ENCODE measurements at places on chromosomes 6 and 20.
A peak's percentile ranks its signal among the peaks of the same experiment; 100 is the strongest.

DNA sequence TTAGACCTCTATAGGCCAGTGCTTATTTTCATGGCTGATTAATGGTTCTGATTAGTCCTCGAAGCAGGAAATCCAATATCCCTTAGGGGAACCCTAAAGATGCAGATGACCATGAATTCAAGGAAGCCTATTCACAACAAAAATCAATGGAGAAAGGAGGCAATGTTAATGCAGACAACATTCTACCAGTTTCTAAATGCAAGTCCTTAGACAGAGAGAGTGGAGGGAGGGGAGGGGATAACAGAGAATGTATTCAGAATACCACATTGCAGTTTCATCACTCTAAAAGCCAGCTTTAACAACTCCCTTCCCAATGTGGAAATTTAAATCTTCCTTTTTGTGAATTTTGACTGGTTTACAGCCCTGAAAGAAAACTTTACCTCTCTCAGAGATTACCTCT lies 87.1 kb upstream of the POU3F2 start:
- DNase-seq = no peak

DNA sequence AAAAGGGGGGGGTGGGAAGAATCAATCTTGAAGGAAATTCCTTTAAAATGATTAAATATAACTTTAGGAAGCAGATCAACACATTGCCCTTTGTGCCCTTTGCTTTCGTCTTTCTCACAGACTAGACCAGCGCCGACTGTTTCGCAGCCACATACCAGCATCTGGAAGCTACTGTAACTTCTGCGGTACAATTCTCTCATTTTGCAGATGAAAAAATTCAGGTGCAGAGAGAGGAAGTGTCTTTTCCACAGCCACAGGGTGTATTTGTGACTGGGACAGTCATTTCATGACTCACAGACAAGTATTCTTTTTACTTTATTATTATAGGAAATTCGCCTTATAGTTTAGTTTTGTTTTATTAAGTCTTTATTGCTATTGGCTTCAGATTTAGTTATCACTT lies 84.2 kb downstream of the UST start:
- no peak for DNase-seq

- DNase-seq = no peak
Measured at GRCh38 chr20:60535211-60535610, 577.0 kb downstream of the CDH26 start.

GRCh38 chr6:137309078-137309762 lies 90.0 kb upstream of the IFNGR1 start:
- peak; percentile 89 for DNase-seq

DNA sequence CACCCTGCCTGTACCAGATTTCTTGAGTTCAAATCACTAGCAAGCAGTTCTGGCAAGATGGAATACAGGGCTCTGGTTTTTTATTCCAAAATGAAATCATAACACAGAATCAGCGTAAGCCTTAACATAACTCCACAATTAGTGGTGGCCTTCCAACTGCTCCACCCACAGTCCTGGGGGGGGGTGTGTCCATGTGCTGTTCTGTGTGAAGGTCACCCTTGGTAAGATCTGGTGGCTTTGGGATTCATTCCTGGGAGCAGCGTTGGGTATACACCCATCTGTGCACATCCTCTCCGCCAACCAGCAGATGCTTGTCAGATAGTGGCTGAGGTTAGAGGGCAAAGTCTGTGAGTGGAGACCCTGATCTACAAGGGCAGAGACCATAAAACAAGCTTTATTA lies 49.9 kb upstream of the CD83 start:
- DNase-seq = no peak

- DNase-seq = peak; percentile 14
Measured at GRCh38 chr6:149895048-149895590, 2.8 kb downstream of the RAET1E start.

DNA sequence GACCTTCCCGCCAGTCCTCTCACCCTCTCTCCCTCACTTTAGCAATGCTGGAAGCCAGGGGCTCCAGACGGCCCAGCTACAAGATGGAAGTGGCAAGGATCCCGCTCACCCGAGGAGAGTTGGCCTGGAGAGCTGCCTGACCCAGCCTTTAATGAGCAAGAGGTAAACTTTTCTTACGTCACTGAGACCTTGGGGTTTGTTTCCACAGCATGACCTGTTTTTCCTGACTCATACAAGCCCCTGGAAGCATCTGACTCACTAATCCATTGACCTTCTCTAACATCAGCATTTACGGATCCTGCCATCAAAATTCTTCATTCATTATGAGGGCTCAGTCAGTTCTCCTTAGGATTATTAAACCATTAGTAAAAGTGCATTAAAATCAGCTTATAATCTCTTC lies 120.4 kb downstream of the MYLK4 start:
- peak; percentile 95 for DNase-seq

DNA sequence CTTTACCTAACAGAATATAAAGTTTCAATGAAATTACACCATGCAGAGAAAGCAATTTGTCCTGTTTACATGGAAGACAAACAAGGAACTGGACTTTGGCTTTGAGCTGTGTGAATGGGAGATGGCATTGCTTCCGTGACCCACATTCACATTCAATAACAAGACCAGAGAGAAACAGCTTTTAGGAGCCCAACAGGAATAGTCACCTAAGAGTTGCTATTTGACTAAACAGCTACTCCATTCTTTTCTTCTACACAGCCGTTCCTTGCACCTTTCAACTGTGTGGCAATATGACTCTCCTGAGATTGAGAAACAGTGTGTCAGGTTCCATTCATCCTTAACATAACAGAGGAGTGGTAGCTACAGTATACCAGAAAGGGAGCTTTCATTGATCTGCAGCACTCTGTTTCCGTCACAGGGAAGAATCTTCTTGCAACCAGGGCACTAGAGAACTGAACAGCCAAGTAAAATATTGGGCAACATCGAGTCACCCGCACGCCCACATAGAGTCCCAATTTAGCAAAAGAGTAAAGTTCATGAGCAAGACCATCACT lies 355.1 kb downstream of the HAO1 start:
- DNase-seq = no peak

DNA sequence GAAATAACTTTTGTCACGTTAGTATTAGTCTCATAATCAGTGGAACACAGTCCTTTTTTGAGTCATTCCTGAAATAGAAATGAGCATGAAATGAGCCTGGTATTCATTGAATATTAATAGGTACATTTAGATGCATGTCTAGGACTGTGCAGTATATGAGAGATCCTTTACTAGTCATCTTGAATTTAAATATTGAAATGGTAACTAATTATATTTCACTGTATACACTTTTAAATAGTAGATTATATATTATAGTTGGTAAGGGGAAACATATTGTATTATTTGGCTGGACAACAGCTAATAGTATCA lies 59.4 kb downstream of the RSPO3 start:
- no peak for DNase-seq

GRCh38 chr20:47784599-47785310 lies 526 bp downstream of the SULF2 start:
- peak; percentile 62 for DNase-seq

GRCh38 chr6:96562886-96563285 lies at the start of gene FHL5:
TSS of gene FHL5 (plus strand) at chr6:96563128. CDS start at chr6:96603614, 40,486 bp downstream.
- DNase-seq = no peak

GRCh38 chr6:14783594-14783993 lies 462.3 kb upstream of the JARID2 start:
- DNase-seq = no peak

- no peak for DNase-seq
Measured at GRCh38 chr6:37688078-37688850, 9.4 kb downstream of the MDGA1 start.

DNA sequence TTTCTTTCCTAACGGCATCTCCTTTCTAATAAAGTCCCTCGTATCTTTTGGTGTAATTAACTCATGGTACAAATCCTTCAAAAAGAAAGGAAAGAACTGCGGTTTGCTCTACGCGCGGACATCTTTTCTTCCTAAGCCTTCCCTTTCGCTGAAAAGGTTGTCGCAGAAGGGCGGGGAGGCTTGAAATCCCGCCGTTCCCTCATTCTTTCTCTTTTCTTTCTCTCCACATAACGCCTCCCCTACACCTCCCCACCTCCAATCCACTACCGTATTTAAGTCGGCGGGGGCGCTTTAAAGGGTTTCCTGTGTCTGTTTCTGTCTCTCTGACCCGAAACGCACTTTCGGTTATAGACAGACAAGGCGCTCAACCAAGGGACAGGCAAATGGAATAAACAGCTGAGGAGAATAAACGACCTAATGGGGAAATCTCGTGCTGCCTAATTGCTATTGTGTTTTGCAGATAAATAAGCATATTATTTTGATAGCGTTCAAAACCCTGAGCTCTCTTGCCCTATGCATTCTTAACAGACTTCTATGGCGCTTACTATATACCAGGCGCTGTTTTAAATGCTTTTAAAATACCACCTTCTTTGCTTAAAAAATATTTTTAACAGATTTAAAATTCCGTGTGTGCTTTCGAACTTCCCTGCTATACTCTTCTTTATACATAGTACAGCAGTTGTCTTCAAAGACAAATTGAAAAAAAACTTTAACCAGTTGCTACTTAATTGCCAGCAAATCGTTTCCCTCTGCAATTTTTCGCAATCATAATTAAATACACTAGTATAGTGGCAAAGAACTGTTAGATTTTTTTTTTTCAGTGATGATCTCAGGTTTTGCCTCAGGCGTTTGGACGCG lies 2.5 kb upstream of the HEY2 start:
- DNase-seq = peak; percentile 64

DNA sequence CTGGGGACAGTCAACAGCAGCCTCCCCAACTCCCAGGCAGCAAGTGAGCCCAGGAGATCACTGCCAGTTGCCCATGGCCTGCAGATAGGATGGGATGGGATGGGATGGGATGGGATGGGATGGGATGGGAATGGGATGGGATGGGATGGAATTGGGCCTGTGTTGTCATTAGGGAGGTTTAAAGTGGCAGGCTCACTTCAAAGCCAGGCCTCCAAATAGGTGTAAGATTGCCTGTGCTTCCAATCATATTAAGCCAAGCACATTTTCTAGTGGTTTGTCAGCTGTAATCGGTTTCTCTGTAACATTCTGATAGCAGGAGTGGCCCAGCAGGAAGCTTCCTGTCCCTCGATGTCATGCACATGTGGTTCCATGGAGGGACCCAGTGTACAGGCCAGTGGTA lies 82.7 kb upstream of the NXT1 start:
- DNase-seq = no peak

GRCh38 chr6:121652223-121652622 lies 216.8 kb downstream of the GJA1 start:
- peak; percentile 85 for DNase-seq

DNA sequence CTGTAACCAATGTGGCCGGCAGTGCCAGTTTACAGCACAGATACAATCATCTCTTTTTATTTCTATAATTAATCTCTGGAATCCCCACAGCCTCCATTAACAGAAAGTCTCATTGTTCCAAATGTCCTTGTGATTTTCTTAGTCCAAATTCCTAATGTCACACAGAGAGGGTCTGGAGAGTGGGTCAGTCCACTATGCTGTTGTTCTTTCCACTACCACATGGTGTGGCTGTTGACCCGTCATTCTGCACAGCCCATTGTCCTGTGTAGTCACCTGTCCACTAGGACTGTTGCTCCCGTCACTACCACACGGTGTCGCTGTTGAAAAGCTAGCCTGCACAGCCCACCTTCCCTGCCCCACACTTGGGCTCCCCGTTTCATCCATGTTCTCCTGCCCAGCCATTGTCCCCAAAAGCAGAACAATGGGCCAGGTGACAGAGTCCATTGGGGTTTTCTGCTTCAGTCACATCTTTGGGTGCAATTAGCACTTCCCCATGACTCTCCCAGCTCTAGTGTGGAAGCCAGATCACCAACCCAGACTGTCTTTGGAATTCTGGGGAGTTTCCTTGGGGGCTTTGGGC lies 8.6 kb upstream of the LBP start:
- DNase-seq = peak; percentile 67

GRCh38 chr6:129653229-129653628 lies 56.7 kb downstream of the ARHGAP18 start:
- no peak for DNase-seq

DNA sequence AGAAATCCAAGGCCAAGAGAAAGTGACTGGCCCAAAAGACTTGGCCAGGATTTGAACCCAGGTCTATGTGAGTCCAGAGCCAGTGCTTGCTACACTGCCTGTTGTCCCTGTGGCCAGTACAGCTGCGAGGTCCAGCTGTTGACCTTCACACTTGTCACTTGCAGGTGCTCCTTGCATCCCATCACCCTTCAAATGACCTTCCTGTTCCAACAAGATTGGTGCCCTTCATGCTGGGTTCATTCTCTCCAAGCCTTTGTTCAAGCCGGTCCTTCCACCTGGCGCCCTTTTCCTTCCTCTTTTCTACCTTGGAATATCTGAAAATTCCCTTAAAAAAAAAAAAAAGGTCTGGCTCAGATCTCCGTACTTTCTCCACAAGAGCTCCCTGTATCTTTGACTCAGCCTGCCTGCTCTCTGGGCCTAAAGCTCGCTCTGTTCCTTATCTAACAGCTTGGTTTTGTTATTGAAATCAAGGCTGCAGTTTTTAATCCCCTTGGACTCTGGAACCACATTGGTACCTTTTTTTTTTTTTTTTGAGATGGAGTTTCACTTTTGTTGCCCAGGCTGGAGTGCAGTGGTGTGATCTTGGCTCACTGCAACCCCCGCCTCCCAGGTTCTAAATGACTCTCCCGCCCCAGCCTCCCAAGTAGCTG lies 22.2 kb upstream of the MRPS18A start:
- DNase-seq = no peak

- peak; percentile 33 for DNase-seq
Measured at GRCh38 chr20:63829945-63830835, 874 bp downstream of the ZBTB46 start.

- DNase-seq = peak; percentile 79
Measured at GRCh38 chr6:52503851-52504781, 72.7 kb downstream of the TRAM2 start.

- no peak for DNase-seq
Measured at GRCh38 chr6:57283106-57283505, 34.3 kb upstream of the PRIM2 start.

- DNase-seq = no peak
Measured at GRCh38 chr6:169827290-169827717, 75.9 kb downstream of the ERMARD start.

- DNase-seq = no peak
Measured at GRCh38 chr6:149694921-149695320, 23.0 kb downstream of the LATS1 start.

DNA sequence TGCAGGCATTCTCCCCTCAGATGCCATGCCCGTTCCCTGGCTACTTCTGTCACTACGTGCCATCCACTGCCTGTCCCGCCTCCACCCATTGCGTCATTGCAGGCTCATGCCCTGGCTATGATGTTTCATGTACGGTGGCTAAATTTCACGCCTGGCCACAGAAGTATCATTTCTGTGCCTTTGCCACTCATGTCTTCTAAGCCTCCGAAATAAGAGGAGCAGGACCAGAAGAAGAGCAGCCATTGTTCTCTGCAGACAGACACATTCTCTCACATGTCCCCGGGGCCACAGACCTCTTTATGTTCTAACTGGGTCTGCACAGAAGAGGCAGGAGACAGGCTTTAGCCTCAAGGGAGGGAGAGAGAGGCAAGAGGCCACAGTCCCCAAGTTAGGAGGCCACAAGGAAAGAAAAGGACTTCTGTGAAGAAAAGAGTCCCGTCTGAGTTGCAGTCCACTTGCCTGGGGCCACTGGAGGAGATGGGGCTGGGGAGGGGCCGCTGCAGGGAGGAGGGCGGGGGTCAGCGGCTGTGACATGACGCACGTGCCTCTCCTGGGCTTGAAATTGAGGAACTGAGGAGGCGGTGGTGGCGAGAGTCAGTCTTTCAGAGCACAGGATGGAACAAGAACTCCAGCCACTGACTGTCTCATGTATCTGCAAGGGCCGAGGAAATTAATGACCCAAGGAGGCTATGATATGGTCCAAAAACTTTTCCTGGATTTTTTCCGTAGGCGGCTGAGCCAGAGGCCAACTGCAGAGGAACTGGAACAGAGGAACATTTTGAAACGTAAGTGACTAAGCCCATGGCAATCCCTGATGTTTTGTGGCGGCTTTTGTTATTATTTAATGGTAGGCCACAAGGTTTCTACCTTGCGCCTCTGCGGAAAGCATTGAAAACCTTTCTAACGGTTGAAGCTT lies 55.9 kb downstream of the TBC1D7 start:
- DNase-seq = no peak
